ENCODE measurements at places on chromosomes 4 and X.

DNA sequence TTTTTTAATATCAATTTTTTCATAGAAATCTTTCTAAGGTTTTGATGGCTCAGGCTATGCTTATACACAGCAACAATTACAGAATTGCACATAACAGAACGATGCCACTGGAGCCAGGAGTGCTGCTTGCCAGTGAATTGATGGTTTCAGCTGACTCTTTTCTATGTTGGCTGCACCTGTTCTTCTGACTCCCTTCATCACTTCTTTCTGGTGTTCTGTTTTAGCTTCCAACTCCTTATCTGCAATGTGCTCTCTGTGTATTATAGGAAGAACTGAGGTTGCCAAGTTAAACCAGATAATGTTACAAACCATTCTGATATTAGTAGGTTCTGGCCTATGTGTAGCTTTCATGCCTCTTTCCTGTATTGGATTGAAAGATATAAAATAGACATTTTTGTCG, 11.6 kb upstream of the VEGFD start:
- no peak for DNase-seq

- DNase-seq = no peak
These were observed 289.4 kb downstream of the ANKRD50 start for GRCh38 chr4:124423160-124423559.

GRCh38 chr4:107757864-107758476, 37.9 kb upstream of the PAPSS1 start:
- no peak for DNase-seq

DNA sequence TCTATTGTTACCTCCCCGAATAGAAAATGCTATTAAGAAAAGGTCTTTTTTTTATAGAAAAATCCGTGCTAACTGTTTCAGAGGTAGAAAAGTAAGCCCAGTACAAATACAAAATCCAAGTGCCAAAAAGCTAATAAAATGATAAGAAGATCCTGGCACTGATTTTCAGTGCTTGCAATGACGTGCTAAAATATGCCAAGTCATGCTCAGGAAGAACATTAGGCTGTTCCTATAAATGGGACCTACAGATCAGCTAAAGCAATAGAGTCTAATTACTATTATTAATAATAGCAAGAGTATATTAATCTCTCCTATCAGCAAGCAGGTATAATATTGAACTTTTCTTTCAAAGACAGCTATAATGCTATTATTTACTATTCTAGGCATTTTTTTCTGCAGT, 305.8 kb downstream of the PPARGC1A start:
- DNase-seq = no peak

GRCh38 chr4:147327322-147327721, 153.6 kb upstream of the EDNRA start:
- no peak for DNase-seq

DNA sequence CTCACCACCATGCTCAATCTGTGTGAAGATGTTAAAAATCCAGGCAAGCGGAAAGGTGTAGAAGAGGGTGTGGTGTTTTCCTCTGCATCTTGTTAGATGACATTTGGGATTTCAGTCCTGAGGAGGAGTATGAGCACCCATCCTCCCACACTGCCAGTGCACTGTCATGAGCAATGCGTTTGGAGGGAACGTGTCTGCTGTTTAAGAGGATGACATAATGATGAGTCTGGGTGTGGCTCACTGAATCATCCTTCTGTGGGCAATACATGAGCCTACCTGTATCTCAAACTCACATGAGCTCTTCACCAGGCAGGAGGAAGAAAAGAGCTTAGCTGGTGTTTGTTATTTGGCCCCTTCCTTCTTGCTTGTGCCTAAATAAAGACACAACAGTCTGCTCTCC, 67.9 kb upstream of the ARX start:
- DNase-seq = no peak

DNA sequence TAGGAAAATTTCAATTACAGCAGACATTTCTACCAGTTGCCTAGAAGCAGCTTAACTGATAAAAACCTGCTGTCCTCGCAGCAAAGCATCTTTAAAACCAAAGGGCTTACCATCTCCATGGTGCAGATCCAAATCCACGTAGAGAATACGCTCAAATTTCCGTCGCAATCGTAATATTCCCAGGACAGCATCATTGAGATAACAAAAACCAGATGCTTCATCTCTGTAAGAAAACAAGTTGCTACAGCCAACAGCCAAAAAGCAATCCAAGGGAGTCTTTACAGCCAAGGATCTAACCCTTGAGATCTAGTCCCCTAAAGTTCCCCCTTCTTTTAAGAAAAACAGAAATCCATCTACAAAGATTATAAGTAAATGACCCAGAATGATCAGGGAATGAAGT, 77.6 kb downstream of the HDAC8 start:
- no peak for DNase-seq

DNA sequence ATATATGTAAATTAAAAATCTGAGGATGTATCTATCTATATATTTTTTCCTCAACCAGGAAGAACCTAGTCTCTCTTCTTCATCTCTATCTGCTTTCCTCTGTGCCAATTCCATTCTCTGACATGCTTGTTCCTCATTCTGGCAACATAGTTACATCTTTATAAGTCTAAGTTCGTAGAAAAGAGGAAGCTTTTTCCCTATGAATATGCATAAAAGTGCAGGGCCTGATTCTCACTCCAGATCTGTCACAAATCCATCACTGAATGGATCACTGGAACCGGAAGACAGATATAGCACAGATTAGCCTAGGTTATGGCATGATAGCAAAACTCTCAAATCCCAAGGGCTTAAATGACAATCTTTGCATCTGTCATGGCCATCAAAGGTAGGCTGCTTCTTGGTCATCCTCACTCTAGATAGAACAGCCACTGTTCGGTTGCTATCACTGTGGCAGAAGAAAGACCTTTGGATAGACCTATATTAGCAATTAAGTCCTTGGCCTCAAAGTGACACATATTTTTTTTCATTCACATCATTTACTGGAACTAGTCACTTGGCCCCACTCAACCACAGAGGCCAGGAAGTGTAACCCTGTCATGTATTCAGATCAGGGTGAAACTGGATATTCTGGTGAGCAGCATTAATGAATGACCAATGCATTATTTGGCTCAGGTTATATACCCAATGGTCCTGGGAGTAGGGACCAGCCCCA, 22.2 kb downstream of the DTHD1 start:
- no peak for DNase-seq

DNA sequence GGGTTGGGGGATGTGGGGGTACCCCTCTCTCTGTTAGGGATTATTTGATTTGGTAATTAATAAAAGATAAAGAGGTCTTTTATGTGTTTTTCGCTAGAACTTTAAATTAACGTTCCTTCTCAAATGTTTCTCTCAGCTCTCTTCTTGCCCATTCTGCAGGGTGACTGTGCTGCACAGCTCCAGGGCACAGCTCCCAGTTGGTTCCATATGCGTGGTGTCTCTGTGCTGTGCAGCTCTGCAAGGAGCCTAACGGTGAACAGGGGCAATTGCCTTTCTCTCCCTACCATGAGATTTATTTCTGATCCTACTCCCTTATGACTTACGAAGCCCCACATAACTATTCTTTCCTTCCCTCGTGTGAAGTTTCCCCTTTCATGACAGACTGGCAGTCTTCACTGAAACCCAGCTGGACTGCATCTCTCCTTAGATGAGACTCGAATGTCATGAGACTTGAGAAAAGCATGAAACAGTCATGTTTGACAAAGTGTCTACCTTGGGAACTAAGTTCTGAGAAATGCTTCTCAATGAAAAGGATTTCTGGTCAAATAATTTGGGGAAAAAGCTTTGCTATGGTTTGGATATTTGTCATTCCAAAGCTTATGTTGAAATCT, 50.2 kb upstream of the SPRY1 start:
- no peak for DNase-seq

GRCh38 chr4:136337216-136337615, 1195.1 kb downstream of the PCDH18 start:
- no peak for DNase-seq

DNA sequence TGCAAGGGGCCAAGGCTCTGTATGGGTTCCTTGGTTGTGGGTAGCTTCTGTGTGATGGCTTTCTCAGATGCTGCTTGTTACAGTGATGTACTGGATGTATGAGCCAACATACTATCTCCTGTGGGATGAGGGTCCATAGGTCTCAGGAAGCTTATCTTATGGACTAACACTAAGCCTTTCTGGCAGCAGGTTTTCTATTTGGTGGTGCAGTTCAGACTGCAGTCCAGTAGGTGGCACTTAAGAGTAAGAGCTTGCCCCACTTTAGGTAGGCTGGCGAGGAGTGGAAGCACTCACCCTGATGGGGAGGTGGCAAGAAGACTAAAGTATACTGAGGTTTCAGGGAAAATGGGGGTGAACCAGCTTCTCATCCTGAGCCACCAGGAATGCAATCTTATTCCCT, 306.7 kb upstream of the MAOA start:
- peak; percentile 12 for DNase-seq

GRCh38 chr4:15675356-15675755, 6.3 kb upstream of the FAM200B start:
- no peak for DNase-seq

- DNase-seq = peak; percentile 28
These were observed 22.8 kb upstream of the PDE6B start for GRCh38 chr4:602559-602942.

- DNase-seq = no peak
These were observed 171.2 kb downstream of the TMA16 start for GRCh38 chr4:163665521-163666331.

DNA sequence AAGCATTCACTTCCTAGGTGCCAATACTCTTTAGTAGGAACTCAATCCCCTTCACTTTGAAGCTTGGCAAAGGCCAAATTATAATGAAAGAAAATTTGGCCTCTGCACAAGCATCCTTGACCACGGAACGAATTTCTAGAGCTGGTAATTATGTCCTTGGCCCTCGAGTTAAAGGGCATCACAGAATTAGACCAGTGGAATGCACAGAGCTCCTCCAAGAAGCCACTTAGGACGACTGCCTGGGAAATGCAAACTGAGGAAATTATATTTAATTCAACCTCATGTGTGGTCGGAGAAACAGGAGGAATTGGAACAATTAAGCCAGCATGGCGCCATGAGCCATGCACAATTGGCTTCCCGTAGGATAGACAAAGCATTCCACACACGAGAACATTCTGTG, 59.3 kb downstream of the NLGN4X start:
- DNase-seq = no peak

- no peak for DNase-seq
These were observed 153.8 kb upstream of the RAPGEF2 start for GRCh38 chr4:158949099-158949498.

GRCh38 chr4:53908661-53909078, 155.7 kb downstream of the CHIC2 start:
- DNase-seq = no peak

- DNase-seq = no peak
These were observed 89.3 kb downstream of the HNRNPD start for GRCh38 chr4:82284475-82284857.

GRCh38 chrX:10554612-10555270, 65.6 kb downstream of the MID1 start:
- no peak for DNase-seq

DNA sequence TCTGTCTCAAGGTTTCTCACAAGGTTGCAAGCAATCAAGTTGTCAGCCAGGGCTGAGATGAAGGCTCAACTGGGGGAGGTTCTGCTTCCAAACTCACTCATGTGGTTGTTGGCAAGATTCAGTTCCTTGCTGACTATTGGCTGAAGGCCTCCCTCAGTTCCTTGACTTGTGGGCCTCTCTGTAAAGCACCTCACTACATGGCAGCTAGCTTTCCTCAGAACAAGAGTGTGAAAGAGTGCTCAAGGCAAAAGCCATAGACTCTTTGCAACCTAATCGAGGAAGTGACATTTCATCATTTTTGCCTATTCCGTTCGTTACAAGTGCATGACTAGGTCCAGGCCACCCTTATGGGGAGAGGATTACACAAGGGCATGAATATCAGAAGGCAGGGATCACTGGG, 52.0 kb downstream of the CXorf58 start:
- DNase-seq = no peak

- no peak for DNase-seq
These were observed 195.6 kb downstream of the RAPGEF2 start for GRCh38 chr4:159298502-159298901.

DNA sequence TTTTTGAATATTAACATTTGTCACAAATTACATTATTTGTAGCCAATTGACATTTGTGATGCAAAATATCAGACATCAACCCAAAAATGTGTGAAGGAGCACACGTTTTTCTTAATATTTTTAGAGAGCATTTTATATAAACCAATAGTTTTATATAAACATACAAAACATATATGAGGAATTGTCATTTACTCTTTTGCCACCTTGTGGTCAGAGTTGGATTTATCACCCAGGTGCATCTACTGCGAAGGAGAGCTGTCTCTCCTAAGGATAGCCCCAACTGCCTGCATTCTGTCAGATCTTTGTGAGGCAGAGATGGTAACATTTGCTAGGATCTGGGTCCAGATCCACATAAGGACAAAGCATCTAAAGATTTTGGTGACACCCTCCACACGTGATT, 2.5 kb upstream of the USP27X start:
- no peak for DNase-seq

GRCh38 chr4:159178151-159178546, 75.3 kb downstream of the RAPGEF2 start:
- DNase-seq = no peak

- no peak for DNase-seq
These were observed 114.5 kb upstream of the KIT start for GRCh38 chr4:54543088-54543795.

DNA sequence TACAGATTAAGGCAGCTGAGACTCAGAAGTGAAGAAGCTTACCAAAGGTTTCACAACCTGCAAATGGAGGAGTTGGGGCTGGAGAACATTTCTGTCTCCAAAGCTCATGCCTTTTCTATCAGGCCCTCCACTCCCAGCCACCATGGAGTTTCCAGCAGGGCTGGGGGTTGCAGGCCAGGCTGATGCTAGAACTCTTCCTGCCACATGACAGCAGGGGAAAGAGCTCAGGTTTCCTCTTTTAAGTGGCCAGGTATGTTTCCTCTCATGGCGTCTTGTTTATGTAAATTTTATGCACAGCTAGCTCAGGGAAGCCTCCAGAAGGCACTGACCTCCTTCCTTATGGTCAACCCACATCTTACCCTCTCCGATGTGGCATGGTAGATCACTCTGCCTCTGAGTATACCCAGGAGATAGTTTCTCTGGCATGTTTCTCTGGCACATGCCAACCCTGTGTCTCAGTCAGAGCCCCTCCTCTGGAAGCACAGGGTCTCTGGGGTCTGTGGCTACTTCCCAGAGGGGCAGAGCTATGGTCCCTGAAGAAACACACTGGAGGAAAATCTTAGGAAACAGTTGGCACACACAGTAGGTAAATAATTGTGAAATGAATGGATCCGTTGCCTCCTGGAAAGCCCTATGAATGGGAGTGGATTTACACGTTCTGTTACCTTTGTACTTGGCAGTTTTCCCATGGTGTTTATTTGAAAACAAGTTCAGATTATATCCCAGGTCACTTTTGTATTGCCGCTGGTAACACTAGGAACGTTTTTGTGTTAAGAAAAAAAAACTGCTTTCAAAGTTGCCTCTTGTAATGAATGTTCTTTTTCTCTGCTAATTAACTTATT, 28.9 kb downstream of the PDK3 start:
- DNase-seq = no peak

Data from activated CD4-positive, alpha-beta T cell treated with anti-CD3 and anti-CD28 coated beads, Interleukin-2, amount 50 U/mL, for 4 hours (primary cell).